ENCODE measurements at places on chromosomes 16 and 17.

- DNase-seq, result no peak
Observed at GRCh38 chr17:10776381-10776780, 27.5 kb downstream of the TMEM238L start.

GRCh38 chr17:27810902-27811557 lies 10.7 kb upstream of the NOS2 start:
- peak; percentile 11 for DNase-seq

- DNase-seq, result no peak
Observed at GRCh38 chr17:9811086-9811485, 10.8 kb downstream of the GSG1L2 start.

DNA sequence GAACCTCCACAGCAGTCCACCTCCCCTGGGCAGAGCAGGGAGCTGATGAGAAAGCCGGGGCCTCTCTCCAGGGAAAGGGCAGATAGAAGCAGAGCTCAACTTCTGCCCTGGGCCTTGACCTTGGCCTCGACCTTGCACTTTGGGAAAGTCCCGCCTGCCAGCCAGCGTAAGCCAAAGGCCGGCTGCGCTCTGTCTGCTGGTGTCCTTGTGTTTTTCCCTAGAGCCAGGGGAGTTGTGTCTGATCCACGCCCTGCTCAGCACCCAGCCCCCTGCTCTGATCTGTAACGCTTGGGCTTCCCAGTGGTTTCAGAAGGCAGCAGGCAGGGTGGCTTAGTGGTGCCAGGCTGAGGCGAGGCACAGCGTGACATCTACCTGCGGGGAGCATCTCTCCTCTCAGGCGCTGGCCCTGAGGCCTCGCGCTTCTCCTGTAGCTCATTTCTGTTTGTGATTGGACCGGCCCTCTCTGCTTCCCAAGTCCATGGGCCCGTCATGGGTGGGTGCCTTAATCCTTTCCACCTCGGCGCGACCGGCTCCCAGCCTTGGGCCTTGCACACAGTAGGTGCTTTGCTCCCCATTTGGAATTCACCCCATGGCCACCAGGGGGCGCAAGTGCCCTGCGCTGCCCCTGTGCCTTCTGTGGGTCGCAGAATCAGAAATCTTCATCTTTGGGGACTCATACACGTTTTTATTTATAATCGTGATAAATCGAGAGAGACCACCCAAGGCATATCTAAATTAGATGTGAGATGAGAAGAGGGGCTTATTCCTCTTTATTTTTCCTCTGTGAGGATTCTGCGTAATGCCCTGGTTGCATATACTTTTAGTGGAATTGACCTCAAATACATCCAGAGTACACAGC lies 24.2 kb downstream of the SGSH start:
- DNase-seq, result no peak

DNA sequence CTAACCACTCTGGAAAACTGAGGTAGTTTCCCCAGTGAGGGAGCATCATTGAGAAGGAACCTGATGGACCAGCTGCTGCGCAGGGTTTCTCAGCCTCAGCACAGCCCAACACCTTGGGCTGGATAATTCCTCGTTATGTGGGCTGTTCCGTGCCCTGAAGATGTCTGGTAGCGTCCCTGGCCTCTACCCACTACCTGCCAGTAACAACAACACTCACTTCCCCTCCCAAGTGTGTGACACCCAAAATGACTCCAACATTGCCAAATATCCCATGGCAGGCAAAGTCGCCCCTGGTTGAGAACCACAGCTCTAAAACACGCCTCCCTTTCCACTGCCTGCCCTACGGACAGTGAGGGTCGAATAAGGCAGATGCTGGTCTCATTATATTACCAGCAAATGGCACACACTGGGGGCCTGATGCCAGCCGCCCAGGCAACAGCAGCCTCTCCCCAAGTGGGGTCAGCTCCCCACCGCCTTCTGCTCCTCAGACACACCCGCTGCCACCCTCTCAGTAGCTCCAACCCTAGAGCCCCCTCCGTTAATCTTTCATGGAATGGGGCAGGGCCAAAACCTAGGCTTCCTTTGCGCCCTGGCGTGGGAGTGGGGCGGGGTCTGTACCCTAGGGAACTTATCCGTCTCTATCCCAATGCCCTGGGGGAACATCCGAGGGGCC lies 1.0 kb downstream of the RHBDF2 start:
- DNase-seq, result no peak

DNA sequence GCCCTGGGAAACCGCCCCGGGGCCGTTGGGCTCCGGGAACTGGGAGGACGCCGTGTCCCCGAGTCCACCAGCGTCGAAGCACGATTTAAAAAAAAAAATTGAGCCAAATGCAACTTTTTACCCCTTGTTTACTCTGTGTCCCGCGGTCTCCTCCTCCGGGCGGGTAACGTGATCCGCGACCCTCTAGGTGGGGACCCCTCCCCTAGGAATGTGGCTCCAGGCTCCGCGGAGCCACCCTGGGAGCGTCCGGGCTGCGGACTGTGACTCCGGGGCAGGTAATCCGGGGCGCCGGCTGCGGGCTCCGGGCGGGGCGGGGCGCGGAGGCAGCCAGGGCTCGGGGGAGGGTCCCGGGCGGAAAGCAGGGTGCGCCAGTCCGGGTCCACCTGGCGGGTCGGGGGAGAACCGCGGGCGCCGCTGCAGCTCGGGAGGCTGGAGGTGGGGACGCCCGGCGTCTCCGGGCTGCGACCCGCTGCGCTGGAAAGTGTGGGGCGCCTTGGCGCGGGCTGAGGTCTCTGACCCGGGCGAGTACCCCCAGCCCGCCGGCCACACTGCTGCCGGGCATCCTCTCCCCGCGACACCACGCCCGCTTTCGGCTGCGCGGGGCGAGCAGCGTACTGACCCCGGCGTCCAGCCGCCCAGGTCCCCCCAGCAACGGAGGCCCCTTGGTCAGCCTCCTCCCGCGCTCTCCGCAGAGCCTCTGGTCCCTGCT lies 852 bp upstream of the HELZ start:
- no peak for DNase-seq

DNA sequence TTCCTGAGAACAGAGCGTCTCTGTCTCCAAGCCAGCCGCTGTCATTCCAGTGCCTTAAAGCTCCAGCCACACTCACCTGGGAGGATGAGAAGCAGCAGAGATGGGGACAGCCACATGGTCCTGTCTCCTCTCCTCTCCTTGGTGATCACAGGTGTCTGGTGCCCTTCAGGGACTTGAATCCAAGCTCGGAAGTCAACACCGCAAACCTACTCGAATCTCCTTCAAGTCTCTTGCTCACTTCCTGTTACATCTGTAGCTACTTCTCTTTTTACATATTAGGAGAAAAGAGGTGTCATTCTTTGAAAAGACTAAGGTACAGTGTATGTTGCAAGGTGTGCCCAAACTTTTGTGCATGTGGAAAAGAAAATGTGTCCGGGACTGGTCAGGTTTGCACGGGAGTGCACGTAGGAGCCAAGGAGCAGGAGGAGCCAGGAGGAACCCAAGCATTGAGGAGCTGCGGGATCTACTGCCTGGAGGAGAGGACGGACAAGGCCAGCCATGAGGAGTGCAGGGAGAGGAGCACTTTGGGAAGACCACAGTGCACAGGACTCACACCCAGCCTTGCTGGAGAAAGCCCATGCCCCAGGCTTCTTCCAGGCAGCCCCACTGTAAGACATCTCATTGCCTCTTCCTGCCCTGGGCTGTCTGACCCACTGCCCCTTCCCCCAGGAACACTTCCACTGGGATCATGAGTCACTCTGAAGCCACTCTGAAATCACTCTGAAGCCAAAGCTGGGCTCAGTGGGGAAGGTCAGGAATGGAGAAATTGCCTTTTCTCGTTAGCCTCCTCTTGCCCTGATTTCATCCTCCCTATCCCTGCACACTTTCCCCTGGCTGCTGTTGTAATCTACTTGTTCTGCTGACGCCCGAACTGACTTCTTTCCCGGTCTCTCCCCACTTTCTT lies at the start of gene CD300LD:
Gene CD300LD, minus strand, starts transcription at position 197 of the 904 bp plus-strand sequence. Its CDS starts 81 bp downstream, at position 116.
- DNase-seq, result no peak

DNA sequence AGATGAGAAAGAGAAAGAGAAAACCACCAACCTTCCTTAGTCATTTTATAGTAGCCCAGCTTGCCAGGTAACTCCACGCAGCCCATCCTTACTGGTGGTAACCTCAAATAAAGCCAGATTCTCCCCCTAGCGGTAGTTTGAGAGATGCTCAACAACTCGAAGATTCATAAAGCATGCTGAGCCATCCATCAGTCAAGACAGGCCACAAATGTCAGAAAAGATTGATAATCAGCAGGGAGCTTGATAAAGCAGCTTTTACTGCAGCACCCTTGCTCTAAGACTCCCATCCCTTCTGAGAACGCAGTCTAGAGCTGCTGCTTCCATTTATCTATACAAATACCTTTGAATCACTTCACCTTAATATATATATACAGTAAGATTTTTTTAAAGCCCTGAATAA lies 451.5 kb upstream of the HSBP1 start:
- peak; percentile 29 for DNase-seq

GRCh38 chr17:45427181-45427835 lies 5.4 kb downstream of the ARHGAP27 start:
- no peak for DNase-seq
